ENCODE measurements at places on chromosomes 16 and 17. TPM values are rescaled to one million over a fixed set of nuclear protein-coding genes. Genes with fewer than 3 reads are reported as not detected.

DNA sequence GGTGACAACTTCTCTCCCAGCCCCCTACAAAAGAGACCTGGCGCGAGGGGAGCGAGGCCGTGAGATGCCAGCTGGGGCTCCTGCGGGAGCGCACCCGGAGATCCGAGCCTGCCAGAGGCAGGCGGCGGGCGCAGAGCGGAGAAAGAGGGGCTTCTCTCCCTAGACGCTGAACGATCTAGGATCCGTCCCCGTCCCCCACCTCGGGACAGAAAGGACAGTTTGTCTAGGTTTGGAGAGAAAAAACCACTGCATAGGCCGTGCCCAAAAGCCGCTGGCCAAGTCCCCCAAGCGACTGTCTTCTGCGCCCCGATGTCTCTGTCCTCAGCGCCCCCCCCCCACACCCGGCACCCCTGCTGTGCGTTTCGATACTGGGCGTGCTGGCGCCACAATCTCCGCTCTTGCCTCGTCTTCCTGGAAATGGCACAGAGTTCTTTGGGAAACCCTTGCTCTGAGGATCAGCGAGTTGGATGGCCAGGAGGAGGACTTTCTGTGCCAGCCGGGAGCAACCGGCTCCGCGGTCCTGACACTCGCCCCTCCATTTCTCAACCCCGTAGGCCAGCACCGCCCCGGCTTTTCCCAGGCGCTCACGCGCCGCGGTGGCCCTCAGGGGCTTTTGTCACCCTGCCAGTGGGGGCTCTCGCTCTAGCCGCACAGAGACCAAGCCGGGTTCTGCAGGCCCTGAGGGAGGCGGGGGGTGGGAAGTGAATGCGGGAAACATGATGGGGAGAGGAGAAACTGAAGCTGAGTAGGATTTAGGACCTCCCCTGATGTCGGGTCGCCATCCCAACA is 1.0 kb downstream of the SSTR2 start:
- peak overlapping the region; percentile 91 for H3K4me3 ChIP-seq
- H3K36me3 ChIP-seq = peaks cover 28% of the 10 kb centered on the region
- peaks cover 47% of the 10 kb centered on the region for H3K27me3 ChIP-seq
- peaks cover 11% of the 10 kb centered on the region for H3K4me1 ChIP-seq
- peak; percentile 80 for DNase-seq
- H3K27ac ChIP-seq = no peak overlapping the region

Gene CACNA1H
- 34.1 TPM for total RNA-seq

GRCh38 chr17:8881606-8882005 is 14.1 kb upstream of the PIK3R6 start:
- DNase-seq = no peak
- H3K4me3 ChIP-seq = no peak overlapping the region
- H3K27ac ChIP-seq = no peak overlapping the region
- peaks cover 9% of the 10 kb centered on the region for H3K4me1 ChIP-seq
- H3K36me3 ChIP-seq = peaks cover 6% of the 10 kb centered on the region

- H3K27me3 ChIP-seq = no peaks in the 10 kb centered on the region
- H3K4me1 ChIP-seq = no peaks in the 10 kb centered on the region
- peaks cover 14% of the 10 kb centered on the region for H3K36me3 ChIP-seq
- DNase-seq = peak; percentile 50
These were observed 601 bp downstream of the SPNS1 start for GRCh38 chr16:28975158-28975599.

- DNase-seq = no peak
- no peaks in the 10 kb centered on the region for H3K27me3 ChIP-seq
- H3K4me3 ChIP-seq = no peak overlapping the region
These were observed 4.2 kb downstream of the IFI35 start for GRCh38 chr17:43010667-43011308.

DNA sequence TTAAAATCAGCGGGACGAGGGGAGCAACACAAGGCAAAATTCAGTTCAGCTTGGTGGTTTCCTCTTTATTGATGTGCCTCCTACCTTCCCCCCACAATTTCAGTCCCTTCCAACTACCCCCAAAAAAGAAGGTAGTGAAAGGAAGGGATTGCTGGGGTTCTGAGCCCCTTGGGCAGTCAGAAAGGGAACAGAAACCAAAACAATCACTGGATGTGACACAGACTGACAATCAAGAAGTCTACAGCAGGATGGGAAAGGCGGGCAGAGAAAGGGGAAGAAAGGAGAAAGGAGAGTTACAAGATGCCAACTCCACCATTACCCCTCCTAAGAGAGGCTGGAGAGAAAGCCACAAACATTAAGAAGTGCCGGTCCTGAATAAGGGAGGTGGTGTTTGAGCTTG is 1.1 kb upstream of the PHF23 start:
- peak overlapping the region; percentile 89 for H3K4me3 ChIP-seq
- no peaks in the 10 kb centered on the region for H3K27me3 ChIP-seq
- peaks cover 39% of the 10 kb centered on the region for H3K36me3 ChIP-seq
- no peak for DNase-seq

Gene MYO1D
- total RNA-seq = 34.1 TPM

Gene STRADA
- 45.0 TPM for total RNA-seq

GRCh38 chr16:2512735-2513404 is 882 bp upstream of the ATP6V0C start:
- peak overlapping the region; percentile 97 for H3K27ac ChIP-seq
- H3K4me1 ChIP-seq = peaks cover 14% of the 10 kb centered on the region
- peak overlapping the region; percentile 88 for H3K4me3 ChIP-seq
- peaks cover 16% of the 10 kb centered on the region for H3K36me3 ChIP-seq

GRCh38 chr16:86570558-86571529 is 4.2 kb downstream of the FOXC2 start:
- no peaks in the 10 kb centered on the region for H3K36me3 ChIP-seq
- peaks cover 97% of the 10 kb centered on the region for H3K27me3 ChIP-seq
- H3K4me1 ChIP-seq = peaks cover 7% of the 10 kb centered on the region

DNA sequence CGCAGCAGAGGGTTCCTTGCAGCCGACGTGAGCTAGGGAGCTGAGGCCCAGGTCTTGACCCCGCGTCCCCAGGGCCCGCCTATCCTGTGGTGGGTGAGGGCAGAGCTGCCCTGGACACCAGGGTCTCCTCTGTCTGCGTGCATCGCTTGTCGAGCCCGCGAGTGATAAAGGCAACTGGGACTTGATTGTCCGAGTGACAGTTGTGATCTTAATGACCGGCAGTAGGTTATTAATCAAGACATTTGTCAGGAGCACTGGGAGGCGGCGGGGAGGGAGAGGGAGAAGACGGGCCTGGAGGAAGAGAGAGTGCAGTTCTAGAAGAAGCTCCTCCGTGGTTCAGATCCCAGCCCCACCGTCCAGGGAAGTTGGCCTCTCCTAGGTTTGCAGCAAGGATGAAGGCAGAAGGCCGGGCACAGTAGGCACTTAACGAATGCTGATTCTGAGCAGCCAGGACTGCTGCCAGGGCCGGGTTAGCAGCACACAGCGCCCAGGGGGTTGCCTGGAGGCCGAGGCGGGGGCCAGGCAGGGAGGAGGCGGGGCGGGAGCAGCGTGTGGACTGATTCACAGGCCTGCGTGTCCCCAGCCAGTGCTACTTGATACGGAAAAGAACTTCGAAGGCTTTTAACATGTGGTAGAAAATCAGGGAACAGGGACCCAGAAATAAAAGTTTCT is 11.3 kb upstream of the GSE1 start:
- H3K4me3 ChIP-seq = no peak overlapping the region
- H3K4me1 ChIP-seq = peaks cover 26% of the 10 kb centered on the region
- DNase-seq = peak; percentile 72
- peak overlapping the region; percentile 47 for H3K27ac ChIP-seq

DNA sequence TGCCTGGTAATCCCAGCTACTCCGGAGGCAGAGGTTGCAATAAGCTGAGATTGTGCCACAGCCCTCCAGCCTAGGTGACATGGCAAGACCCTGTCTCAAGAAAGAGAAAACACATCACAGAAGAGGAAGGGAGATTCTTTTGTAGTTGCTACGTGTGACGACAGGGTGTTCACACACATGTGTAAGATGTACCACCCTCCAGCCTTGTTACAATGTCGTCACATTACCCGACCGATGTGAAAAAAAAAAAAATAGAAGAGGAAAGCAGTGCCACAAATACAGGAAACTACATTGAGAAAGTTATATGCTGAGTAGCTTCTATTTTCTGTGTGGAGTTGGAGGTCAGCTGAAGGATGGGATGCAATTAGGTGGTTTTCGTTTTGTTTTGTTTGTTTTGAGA is 56.0 kb downstream of the CLUH start:
- no peaks in the 10 kb centered on the region for H3K4me1 ChIP-seq
- no peak for DNase-seq
- no peaks in the 10 kb centered on the region for H3K27me3 ChIP-seq
- no peak overlapping the region for H3K4me3 ChIP-seq

Gene C16orf54
- total RNA-seq = not detected

Gene BICDL2
- total RNA-seq = 8.2 TPM

DNA sequence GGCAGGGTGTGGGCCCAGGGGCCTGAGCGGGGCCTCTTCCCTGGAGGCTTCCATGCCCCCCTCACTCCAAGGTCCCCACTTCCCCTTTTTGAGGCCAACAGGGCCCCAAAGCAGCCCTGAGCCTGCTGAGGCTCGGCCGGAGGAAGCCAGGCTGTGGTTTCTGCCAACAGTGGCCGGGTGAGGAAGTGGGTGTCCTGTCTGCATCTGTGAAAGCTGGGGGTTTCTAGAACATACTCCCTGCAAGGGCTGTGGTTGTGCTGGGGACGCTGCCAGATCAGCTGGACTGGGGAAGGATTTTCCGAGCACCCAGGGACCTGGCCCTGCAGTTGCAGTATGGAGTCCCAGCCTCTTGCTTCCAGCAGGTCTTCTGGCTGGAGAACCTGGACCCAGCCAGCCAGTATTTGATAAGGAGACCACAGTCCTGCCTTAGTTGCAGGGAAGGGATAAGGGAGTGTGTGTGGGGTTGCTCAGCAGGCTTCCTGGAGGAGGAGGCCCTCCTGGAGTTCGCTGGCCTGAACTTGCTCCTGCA is 15.7 kb downstream of the ADCY7 start:
- peaks cover 5% of the 10 kb centered on the region for H3K4me1 ChIP-seq
- H3K4me3 ChIP-seq = no peak overlapping the region
- no peaks in the 10 kb centered on the region for H3K27me3 ChIP-seq
- DNase-seq = no peak
- no peak overlapping the region for H3K27ac ChIP-seq

Gene NKD1
- total RNA-seq = 6.7 TPM

Gene TNP2
- total RNA-seq = not detected

GRCh38 chr17:13484020-13484419 is 117.7 kb downstream of the HS3ST3A1 start:
- no peak overlapping the region for H3K4me3 ChIP-seq
- H3K27me3 ChIP-seq = no peaks in the 10 kb centered on the region
- H3K27ac ChIP-seq = no peak overlapping the region
- DNase-seq = no peak
- H3K36me3 ChIP-seq = no peaks in the 10 kb centered on the region
- no peaks in the 10 kb centered on the region for H3K4me1 ChIP-seq

Gene MAF
- 4.1 TPM for total RNA-seq

GRCh38 chr17:82534401-82534812 is 14.9 kb downstream of the FOXK2 start:
- H3K36me3 ChIP-seq = no peaks in the 10 kb centered on the region
- H3K27ac ChIP-seq = no peak overlapping the region
- peak; percentile 70 for DNase-seq
- H3K27me3 ChIP-seq = no peaks in the 10 kb centered on the region

DNA sequence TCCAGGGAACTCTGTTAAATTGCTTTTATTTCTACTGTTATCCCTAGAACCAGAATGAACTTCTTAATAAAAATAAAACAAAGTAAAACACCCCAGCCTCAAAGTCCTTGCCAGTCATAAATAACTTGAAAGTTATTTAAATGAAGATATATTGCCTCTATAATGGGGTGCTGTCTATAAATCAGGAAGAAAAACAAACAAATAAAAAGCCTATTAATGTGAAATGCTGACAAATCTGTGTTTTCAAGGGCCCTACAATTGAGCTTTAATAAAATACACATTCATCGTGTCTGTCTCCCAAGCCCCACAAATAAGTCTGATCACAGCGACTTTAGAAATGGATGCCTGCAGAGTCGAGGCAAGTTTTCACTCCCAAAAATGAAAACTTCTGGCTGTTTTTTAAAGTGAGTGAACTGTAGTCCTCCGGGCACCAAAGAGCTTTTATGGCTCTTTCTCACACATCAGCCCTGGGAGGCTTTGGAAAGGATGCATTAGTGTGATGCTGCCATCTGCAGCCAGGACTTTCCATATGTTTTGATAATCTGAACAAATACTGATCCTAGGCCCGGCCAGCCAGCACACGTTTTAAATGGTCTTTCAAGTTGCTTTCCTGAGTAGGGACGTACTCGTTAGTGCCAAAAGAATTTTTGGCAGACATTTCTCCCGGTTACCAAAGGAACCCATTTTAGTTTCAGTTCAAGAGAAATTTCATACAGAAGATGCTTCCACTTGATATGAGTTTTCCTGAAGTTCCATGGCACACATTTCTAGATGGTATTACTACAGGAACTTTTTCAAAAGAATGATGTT is 16.3 kb downstream of the NACA2 start:
- H3K27me3 ChIP-seq = no peaks in the 10 kb centered on the region
- peak; percentile 82 for DNase-seq
- H3K36me3 ChIP-seq = no peaks in the 10 kb centered on the region
- H3K27ac ChIP-seq = no peak overlapping the region

Gene CTRB2
- total RNA-seq = not detected

DNA sequence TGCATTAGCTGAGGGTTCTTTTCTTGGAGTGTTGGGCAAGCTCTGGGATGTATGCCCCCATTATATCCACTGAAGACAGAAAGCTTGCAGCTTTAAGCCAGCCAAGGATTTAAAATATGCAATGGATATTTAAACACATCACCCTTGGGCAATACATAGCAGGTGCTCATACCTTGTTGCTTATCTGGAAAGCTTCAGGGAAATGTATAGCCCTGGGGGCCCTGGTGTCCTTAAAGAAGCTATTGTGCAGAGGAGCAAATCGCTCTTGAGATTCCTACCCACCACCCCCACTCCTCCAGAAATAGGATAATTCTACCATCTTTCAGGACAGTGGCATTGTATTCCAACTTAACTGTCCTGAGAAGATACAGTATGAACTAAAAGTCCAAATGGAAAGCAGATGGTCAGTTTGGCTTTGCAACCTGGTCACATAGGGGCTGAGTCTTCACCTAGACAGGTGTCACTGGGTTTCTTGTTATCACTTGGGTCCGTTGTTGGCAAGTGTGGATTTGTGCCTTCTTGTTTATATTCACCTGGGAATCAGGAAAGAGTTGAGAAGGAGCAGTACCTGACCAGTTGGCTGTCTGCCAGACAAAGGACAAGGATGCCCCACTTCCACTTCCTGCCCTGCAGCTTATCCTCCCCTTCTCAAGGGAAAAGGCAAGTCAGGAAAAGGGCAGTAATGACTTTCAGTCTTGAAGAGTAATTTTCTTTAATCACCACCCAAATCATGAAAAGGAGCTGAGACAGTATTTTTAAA is 3.4 kb downstream of the ANKRD40CL start:
- peak; percentile 51 for DNase-seq
- H3K36me3 ChIP-seq = no peaks in the 10 kb centered on the region
- H3K4me3 ChIP-seq = no peak overlapping the region

GRCh38 chr17:9115214-9116191 is 94.2 kb downstream of the NTN1 start:
- no peak overlapping the region for H3K27ac ChIP-seq
- no peaks in the 10 kb centered on the region for H3K36me3 ChIP-seq
- no peak overlapping the region for H3K4me3 ChIP-seq
- H3K27me3 ChIP-seq = no peaks in the 10 kb centered on the region
- DNase-seq = peak; percentile 97
